CD4-positive, alpha-beta T cell treated with Interleukin-4 for 1 hour (primary cell): ENCODE measurements at places on chromosomes 12 and 14.

DNA sequence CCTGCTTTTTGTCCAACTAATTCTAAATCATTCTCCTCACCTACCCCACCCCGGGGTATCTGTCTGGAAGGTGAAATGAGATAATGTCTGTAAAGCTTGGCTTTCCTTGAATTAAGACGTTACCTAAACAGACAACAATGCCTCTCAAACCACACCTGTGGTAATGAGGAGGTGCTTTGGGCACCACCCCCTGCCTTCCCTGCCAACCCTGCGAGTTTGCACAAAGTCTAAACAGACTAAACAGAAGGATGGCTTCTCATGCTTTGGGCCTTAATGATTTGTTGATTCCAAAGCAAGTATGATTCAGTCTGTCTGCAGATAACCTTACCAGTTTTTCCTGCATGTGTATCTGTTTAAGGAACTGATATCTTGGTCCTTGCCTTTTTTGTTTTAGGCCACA is 82.4 kb downstream of the ZFC3H1 start:
- DNase-seq = no peak

- no peak for DNase-seq
Observed at GRCh38 chr12:34402899-34403705, 380.8 kb downstream of the ALG10 start.

DNA sequence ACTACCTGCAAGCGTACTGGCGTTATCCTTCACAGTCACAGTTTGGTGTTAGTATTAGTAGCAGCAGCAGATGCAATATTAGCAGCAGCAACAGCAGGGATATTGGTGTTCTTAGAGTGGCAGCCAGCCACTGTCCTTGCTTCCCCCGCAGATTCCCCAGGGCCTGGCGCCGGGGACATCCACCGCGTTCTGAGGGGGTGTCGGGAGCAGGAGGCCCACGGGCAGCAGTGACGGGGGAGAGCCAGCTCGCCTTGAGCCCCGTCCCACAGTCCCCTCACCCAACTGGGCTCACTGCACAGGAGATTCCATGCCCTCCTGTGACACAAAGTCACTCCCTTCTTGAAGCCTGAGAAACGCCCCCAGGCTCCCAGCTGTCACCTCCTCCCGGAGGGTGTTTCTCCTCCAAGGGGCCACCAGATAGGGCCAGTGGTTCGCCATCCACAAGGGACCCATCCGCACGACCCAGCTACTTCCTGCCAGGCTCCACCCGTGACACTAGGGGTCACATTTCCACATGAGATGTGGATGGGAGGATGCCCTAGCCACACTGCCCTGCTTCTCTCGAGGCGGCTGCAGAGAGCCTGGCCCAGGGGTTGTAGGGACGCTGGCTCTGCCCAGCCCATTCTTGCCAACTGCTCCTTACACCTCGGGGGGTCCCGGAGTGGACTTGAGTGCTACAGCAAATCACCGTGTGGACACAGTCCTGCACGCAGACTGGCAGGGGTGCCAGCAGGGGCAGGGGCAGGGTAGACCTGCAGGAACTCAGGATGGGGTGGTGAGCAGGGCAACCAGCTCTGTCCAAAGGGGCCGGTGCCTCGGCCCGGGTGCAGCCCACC is 123.1 kb downstream of the PIWIL1 start:
- DNase-seq = no peak

GRCh38 chr12:98369581-98369980 is 145.8 kb upstream of the TMPO start:
- no peak for DNase-seq

DNA sequence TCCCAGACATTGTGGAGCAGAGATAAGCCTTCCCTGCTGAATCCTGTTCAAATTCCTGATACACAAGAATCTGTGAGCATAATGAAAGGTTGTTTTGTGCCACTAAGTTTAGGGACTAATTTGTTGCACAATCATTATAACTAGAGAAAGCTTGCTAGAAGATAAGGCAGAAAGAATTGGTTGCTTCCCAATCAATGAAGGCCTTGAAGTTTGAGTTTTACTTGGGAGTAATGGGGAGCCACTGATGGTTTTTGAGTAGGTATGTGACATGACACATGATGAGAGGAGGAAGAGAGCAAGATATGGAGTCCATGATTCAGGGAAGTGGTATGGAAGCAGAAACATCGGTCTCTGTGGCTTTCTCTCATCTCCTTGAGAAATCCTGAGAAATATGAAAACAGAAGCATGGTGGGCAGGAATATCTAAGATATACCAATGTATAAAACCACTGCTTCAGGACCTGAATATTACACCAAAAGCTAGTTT is 13.3 kb upstream of the TCP11L2 start:
- DNase-seq = no peak

- DNase-seq = no peak
Observed at GRCh38 chr12:12365931-12366431, 9.1 kb downstream of the BORCS5 start.

GRCh38 chr12:116196752-116197718 is 80.5 kb downstream of the MED13L start:
- no peak for DNase-seq

GRCh38 chr12:89848732-89849131 is 140.1 kb upstream of the ATP2B1 start:
- DNase-seq = no peak

DNA sequence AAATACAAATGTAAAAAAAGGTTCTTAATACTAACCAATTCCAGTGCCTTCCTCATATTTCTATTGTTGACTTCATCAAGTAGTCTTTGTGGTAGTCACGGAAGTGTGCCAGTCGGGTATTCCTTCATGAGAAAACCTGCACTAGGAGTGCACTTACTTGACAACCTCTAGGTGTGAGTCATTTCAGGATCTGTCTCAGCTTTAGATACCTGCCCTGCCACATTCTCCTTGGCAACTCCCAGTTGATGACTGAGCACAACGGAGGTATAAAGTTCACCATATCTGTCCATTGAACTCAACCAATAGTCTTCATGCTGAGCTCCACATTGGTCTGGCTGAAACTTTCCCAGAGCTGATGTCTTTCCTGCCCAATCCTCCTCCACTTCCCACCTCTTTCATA is 215.7 kb downstream of the SYT10 start:
- DNase-seq = no peak

- no peak for DNase-seq
Observed at GRCh38 chr12:62862259-62862881, 72.6 kb downstream of the PPM1H start.

DNA sequence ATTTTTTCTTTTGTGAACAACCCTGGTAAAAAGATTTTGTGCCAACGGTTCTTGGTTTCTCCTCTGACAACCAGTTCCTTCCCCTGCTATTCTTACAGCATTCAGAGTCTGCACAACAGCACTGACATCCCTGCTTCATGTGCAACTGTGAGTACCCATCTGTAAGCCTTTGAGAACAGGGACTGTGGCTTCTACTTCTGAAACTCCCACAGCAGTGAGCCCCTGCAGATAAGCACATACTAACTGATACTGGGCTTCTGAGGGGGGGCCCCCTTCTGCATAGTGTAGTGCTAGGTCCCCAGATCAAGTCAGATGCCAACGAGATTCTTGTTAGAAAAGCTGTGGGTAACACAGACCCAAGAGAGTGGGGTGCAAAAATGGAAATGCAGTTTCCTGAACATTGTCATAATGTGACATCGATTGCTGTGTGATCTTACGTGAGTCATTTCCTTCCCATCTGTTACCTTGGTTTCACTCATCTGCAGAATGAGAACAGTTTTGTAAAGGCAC is 11.1 kb upstream of the NINJ2 start:
- DNase-seq = peak; percentile 68

- DNase-seq = no peak
Observed at GRCh38 chr14:75821831-75822521, 159.8 kb downstream of the TGFB3 start.

GRCh38 chr12:58703866-58704265 is 216.4 kb downstream of the LRIG3 start:
- DNase-seq = no peak

GRCh38 chr14:90676912-90677311 is 139.3 kb downstream of the TTC7B start:
- no peak for DNase-seq

DNA sequence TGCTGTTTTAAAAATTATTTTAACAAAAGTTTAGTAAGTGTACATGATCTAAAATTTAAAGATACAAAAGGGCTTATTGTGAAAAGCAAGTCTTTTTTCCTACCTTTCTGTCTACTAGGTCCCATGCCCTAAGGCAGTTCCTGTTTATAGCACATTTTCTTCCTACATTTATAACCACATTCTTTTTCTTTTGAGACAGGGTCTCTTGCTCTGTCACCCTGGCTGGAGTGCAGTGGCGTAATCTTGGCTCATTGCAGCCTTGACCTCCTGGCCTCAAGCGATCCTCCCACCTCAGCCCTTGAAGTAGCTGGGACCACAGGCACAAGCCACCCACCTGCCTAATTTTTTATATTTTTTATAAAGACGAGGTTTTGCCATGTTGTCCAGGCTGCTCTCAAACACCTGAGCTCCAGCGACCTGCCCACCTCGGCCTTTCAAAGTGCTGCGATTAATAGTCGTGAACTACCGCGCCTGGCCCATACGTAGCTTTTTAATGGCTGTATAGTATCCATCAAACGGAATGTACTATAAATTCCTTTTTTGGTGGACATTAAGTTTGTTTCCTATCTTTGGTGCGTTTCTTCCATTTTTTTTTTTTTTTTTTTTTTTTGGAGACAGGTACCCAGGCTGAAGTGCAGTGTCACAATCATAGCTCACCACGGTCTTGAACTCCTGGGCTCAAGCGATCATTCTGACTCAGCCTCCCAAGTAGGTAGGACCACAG is 20.9 kb downstream of the FRS2 start:
- no peak for DNase-seq

- DNase-seq = no peak
Observed at GRCh38 chr12:49197256-49197655, 8.4 kb upstream of the TUBA1A start.

GRCh38 chr12:21330682-21331253 is 3.9 kb downstream of the SLCO1A2 start:
- DNase-seq = no peak

DNA sequence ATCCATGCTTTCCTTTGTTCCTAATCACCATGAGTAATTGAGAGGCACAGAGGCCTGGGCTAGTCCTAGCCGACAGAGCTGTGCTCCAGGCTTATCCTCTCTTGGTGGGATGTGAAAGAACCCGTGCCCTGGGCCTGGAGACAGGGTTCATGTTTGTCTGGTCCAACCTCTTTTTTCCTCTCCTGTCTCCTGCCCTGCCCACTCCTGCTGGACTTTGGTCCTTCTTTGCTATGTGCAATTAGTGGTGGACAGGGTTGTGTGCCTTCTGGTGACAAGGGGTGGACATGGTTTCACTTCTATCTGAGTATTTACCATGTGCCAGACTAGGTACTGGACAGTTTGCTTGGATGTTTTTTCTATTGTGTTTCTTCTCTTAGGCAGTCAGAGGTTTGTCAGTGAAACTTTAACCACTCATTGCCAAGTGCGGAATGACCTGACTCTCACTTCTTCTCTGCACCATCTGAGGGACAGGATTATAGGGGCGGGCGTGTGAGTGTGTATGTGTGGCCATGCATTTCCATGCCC is 126.1 kb downstream of the SMOC1 start:
- DNase-seq = no peak

DNA sequence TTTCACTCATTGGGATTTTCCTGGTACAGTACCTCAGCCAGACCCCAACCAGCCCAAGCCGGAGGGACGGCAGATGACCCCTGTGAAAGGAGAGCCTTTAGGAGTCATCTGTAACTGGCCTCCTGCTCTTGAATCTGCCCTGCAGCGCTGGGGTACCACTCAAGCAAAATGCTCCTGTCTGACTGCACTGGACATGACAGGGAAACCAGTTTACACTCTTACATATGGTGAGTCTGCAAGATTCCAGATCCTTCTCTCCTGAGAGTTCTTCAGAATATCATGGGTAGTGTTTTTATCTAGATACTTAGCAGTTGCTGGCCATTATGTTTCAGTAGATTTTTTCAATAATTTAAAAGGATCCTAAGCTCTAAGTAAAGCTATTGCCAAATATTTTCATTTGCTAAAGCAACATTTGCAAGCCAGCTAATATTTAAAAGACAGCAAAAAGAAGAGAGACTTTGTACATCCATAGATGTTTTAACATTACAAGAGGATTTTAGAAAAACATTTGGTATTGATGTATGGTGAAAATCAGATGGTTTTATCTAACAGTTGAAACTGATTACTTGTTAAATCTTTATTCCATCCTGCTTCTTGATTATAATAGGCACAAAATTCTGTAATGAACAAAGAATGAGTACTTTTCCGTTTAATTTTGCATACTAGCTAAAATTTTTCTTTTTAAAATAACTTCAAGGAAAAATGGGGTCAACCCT is 85.1 kb upstream of the ATF1 start:
- no peak for DNase-seq

GRCh38 chr12:3445119-3445978 is 45.7 kb upstream of the PRMT8 start:
- DNase-seq = no peak

- no peak for DNase-seq
Observed at GRCh38 chr14:30607156-30607780, 14.9 kb upstream of the SCFD1 start.
